Astrocyte (in vitro differentiated cells and primary cell): ENCODE measurements at places on chromosomes 1 and 21.

GRCh38 chr1:223245983-223246382, 102.9 kb upstream of the TLR5 start:
- H3K27ac ChIP-seq, result no peak overlapping the region
- no peaks in the 10 kb centered on the region for H3K36me3 ChIP-seq
- H3K27me3 ChIP-seq, result no peaks in the 10 kb centered on the region
- no peak overlapping the region for H3K4me3 ChIP-seq

- no peaks in the 10 kb centered on the region for H3K27me3 ChIP-seq
- H3K36me3 ChIP-seq, result peaks cover 33% of the 10 kb centered on the region
- no peak overlapping the region for H3K4me3 ChIP-seq
- DNase-seq, result no peak
Observed at GRCh38 chr1:198915327-198916231, 276.7 kb downstream of the PTPRC start.

DNA sequence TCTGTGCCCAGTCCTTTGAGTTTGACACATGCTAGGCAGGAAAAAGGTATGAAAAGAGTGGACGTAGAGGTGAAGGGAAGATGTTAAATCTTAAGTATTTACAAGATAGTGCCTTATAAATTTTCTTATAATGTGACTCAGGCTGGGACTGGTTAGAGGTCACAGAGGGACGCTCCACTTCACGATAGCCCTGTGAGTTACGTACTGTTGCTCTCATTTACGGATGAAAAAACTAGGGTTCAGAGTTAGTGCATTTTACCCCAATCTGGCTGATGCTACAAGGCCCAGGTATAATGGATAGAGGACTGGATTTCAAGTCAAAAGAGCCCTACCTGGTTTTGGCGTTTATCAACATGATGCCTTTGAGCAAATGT, 1.4 kb upstream of the TUT4 start:
- H3K36me3 ChIP-seq, result no peaks in the 10 kb centered on the region
- H3K27ac ChIP-seq, result peak overlapping the region; percentile 87
- peak overlapping the region; percentile 76 for H3K4me3 ChIP-seq
- H3K27me3 ChIP-seq, result no peaks in the 10 kb centered on the region
- DNase-seq, result no peak

GRCh38 chr1:213649373-213649772, 338.4 kb upstream of the PROX1 start:
- no peak for DNase-seq
- no peak overlapping the region for H3K27ac ChIP-seq
- no peaks in the 10 kb centered on the region for H3K4me1 ChIP-seq
- H3K36me3 ChIP-seq, result no peaks in the 10 kb centered on the region

DNA sequence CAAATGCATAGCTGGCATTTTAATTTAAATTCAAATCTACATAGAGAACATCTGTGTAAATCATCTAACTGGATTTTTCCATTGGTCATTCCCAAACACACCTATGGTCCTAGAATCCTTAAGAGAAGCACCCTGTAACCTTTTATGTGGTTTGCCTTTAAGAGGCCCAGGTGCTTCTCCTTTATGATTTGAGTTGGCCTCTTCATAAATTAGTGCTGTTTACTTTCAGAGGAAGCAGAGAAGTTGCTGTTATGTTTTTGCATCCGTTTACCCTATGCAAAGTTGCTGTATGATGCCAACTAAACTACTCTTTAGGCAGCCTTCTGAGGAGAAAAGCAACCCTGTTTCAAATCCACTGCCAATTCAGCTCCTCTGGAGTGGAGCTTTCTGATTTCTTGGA, 193.8 kb downstream of the HS2ST1 start:
- H3K36me3 ChIP-seq, result no peaks in the 10 kb centered on the region
- H3K27me3 ChIP-seq, result no peaks in the 10 kb centered on the region
- DNase-seq, result no peak
- H3K27ac ChIP-seq, result no peak overlapping the region
- H3K4me3 ChIP-seq, result no peak overlapping the region

DNA sequence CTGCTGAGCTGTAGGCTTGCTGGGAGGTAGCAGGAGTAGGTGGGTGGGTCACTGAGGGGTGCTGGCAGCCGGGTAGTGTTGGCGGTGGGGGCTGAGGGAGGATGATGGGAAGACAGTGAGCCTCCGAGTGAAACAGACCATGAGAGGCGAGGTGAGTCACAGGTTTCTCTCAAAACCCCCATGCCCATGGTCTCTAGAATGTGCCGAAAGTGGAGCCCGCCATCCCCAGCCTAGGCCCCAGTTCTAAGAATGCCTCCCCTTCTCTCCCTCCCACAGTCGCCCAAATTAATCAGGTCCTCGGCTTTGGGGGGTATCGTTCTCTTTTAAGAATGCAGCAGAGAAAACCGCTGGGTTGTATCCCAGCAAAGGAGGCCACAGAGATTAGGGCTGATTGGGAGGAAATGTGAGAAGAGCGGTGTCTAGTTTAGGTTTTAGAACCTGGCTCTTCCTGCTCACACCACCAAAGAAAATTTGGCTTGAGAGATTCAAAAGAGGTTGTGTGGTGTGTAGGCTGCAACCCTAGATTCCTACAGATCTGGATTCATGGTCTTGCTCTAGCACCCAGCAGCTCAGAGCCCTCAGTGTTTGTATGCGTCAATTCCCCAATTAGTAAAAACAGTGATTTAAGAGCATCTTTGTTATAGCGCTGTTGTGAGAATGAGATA, 27.7 kb upstream of the IL19 start:
- no peaks in the 10 kb centered on the region for H3K27me3 ChIP-seq
- no peak overlapping the region for H3K4me3 ChIP-seq
- no peak overlapping the region for H3K27ac ChIP-seq
- H3K4me1 ChIP-seq, result no peaks in the 10 kb centered on the region
